ENCODE measurements at places on chromosomes 7 and 10.

- peak; percentile 19 for DNase-seq
These were observed 584 bp upstream of the GARS1 start for GRCh38 chr7:30594048-30594539.

GRCh38 chr7:27697861-27698430, 35.3 kb upstream of the HIBADH start:
- no peak for DNase-seq

GRCh38 chr7:5231116-5231515, 41.1 kb downstream of the WIPI2 start:
- DNase-seq = no peak

- no peak for DNase-seq
These were observed 579 bp downstream of the IDI1 start for GRCh38 chr10:1048349-1048731.

DNA sequence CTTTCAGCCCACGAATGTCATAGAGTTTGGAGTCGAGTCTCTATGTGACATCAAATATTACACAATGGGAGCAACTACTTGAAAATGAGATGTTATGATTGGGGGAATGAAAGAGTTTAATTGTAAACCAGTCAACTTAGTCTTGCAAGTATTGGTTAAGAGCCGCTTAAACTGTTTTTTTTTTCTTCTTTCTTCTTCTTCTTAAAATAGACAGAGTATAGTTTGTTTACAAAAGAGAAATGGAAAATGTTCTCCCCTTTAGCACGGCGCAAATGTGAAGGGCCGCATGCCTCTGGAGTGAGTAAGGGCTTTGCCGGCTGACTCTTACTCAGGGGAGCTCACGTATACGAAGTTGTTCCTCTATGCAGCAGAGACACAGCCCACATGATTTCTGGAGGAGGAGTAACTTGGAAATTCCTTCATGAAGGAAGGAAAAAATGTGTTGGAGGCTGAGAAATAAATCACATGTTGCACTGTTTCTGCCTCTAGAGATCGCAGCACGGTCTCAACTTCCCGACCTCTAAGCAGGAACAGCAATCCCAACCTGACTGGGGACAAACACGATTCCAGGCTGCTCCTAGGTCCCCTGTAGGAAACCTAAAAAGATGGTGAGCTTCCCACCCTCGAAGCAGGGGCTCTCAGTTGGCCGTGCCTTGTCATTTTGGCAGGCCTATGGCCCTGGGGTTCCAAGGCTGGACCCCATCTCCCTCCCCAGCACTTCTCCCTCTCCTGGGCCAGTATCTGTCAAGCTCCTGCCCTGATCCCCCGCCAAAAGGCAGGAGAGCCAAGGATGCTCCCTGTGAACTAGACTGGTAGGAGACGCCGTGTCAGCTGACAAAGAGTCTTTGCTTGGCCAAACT, 44.8 kb downstream of the MYOF start:
- peak; percentile 99 for DNase-seq

DNA sequence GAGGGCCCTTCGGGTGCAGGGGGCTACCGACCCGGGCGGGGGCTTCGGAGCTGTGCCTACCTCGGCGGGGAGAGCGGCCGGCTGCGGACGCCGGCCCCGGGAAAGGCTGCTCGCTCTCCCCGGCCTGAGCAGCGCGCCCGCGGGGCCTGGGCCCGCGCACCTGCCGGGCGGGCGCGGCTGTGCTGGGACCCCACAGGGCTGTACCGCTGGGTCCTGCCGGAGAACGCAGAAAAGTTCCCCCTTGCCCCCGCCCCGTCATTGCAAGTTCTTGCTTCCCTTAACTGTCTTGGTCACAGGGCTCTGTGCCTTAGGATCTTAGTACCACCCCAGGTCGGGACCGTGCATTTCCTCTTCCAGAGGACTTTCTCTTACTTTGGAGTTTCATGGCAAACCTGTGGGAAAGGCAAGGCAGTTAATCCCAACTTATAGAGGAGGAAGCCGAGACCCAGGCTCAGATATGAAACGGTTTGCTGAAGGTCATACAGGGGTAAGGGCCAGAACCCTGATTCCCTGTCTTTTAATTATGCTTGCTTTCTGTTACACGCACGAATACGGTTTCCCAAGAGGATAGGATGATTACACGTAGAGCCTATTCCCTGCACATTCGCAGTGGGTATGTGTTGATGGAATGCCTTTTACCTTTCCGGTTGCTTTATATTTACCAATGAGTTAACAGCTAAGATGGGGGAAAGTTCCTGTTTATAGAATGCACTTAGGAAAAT, 652 bp downstream of the PCGF5 start:
- no peak for DNase-seq

DNA sequence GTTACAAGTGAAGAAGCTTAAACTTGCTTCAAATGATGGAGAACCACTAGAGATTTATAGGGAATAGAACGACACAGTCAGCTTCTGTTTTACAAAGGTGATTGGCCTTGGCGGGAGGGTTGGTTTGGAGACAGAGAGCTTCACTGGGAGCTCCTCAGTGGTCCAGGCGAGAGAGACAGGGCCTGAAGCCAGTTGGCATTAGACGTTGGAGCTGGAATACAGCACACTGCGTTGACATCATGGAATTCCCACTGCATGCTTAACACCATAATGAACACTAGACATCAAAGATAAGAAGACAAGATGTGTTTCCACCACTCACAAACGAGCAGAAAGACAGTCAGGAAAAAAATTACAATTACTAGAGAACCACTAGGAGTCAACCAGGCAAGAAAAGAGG, 67.8 kb downstream of the TBXAS1 start:
- no peak for DNase-seq

DNA sequence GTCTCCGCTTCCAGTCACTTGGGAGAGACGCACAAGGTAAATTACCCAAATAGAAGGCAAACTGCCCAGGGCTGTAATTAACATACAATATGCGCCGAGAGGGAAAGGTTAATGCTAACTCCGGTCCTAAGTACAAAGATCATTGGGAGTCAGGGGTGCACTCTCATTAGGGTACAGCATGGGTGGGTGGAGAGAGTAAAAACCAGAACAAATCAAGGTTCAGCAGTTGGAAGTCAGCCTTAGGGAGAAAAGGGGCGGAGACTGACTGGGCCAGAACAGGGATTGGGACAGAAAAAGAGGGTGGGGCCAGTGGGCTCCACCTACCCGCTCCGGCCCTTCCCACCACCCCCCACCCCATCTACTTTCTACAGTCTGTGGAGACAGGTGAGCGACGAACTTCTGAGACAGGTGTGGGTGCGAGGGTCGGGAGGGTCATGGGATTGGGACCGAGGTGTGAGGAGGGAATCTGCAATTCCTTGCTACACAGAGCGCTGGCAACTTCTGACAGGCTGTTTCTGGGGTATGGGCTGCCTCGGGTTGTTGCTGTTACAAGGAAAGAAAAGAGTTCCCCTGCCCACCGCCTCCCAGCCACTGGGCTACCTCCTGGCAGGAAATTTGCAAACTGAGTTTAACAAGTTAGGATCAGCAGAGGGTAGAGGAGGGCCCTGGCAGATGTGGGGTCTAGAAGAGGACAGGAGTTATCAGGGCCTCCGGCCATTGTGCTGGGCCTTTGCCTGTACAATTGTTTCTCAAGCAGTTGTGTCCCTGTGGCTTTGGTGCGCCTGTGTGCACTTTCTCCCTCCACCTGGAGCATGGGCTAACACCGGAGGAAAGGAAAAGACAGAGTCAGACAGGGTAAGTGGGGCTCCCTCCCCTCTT, at the start of gene TMEM139:
TMEM139 (plus strand) TSS at position 368 of the 879 bp plus-strand sequence. CDS start 1,000 bp downstream, outside the sequence.
- no peak for DNase-seq

DNA sequence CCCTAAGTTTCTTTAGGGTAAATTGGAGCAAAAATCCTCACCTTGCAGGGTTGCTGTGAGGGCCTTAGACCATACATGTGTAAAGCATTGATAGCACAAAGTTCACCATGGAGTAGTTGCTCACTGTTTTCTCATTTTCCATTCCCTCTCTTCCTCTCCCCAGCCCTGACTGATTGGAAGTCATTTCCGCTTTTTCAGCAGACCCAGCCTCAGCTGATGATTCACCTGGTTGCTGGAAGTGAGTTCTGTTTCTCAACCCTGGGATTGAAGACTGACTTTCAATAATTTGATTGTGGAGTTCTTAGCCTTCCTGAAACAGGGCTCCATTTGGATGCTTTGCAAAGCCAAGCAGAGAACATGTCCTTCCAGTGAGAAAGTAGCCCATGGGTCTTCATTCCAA, 107.0 kb downstream of the PLXNA4 start:
- no peak for DNase-seq

Measured in fibroblast of upper back skin (primary cell).